ENCODE measurements at places on chromosomes 12 and 14.

DNA sequence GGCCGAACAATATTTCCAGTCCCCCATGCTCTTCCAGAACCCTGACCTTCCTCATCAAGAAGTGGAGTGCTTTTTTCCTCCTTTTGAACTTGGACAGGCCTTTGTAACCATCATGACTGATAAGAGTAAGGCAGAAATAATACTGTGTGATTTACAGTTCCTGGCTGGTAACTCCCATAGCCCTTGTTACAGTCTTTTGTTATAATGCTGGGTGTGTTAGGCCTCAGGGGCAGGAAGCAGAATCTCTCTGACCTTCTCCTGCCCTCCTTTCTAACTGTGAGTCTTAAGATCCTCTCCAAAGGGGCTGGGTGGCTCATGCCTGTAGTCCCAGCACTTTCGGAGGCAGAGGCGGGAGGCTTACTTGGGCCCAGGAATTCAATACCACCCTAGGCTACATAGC, 59.5 kb downstream of the BCAT1 start:
- no peak for DNase-seq

DNA sequence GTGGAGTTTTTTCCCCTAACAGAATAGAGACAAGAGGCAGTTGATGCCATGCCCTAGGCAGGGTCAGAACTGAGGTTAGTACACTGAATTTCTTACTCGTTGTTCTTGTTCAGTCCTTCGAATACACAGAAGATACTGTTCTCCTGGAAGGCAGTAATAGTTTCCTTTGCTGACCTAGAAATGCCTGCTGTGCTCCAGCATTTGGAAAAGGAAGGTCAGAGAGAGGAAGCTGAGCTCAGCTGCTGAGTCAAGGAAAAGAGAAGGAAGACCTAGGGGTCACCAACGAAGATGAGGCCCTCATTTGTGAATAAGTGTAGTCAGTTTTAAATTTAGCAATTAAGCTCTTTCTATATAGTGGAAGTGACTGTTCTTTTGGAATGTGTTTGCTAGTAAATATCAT, 100.1 kb downstream of the CRADD start:
- DNase-seq, result no peak

GRCh38 chr12:42426746-42427145, 100.8 kb downstream of the PPHLN1 start:
- DNase-seq, result no peak

GRCh38 chr12:93593843-93594242, 21.4 kb downstream of the SOCS2 start:
- no peak for DNase-seq

- peak; percentile 17 for DNase-seq
These were observed 3.9 kb downstream of the DDN start for GRCh38 chr12:48995086-48995879.

- no peak for DNase-seq
These were observed 28.2 kb downstream of the WBP11 start for GRCh38 chr12:14774906-14775635.

DNA sequence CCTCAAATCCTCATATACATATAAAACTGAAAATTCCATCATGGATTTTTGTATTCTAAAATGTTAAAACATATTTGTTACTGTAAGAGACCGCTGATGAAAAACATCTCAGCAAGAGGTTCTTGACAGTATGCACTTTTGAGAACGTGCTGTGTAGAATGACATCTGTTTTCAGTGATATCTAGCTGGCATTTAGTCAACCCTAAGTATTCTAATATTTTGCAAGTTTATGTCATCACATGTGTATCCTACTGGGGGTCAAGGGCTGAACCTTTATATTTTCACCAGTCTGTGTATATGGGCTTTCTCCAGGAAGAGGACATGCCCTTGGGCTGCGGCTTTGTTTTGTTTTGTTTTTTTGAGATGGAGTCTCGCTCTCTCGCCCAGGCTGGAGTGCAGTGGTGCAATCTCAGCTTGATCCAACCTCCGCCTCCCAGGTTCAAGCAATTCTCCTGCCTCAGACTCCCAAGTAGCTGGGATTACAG, 22.0 kb upstream of the YARS2 start:
- DNase-seq, result no peak

GRCh38 chr12:92191061-92191460, 45.4 kb upstream of the BTG1 start:
- no peak for DNase-seq

- no peak for DNase-seq
These were observed 45.2 kb downstream of the GXYLT1 start for GRCh38 chr12:42099433-42099832.

DNA sequence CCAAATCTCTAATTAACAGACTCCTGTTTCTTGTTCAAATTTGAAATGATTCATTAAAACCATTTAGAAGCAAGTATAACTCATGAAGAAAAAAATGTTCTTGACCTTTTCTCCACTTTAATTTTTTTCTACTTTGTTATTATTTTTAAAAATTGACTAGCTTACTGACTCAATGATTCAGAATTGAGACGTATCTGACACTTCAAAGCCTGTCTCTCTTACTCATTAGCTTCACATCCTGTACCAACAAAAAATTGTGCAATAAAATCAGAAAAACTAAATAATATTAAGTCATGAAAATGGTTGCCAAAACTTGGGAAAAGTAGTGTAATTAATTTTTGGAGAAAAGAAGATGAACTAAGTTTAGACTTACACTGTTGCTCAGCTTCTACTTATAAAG, 331.2 kb downstream of the SLC16A7 start:
- DNase-seq, result no peak

- DNase-seq, result no peak
These were observed 226.8 kb downstream of the SOX5 start for GRCh38 chr12:23722655-23723054.

DNA sequence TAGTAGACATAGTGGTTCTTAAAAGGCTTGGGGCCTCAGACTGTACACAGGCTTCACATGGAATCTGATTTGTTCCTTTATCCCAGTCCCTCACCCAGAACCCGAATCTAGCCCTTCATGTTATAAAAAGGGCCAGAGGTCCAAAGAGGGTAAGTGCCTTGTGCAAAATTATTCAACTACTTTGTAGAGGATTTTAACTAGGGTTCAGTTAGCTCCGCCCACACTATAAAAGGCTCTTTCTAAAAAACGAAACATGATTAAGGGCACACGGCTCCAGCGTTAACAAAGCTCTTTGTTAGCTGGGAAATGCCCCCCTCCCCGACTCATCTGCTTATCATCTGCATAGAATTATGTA, 3.2 kb upstream of the SOCS2 start:
- no peak for DNase-seq

- no peak for DNase-seq
These were observed 95.5 kb downstream of the ARF6 start for GRCh38 chr14:49988080-49988990.
